ENCODE measurements at places on chromosomes 6 and 20.

GRCh38 chr6:138857775-138858174 lies 61.9 kb downstream of the ECT2L start:
- no peak for DNase-seq

- DNase-seq = no peak
Measured at GRCh38 chr6:141483598-141484061, 649.1 kb upstream of the GJE1 start.

DNA sequence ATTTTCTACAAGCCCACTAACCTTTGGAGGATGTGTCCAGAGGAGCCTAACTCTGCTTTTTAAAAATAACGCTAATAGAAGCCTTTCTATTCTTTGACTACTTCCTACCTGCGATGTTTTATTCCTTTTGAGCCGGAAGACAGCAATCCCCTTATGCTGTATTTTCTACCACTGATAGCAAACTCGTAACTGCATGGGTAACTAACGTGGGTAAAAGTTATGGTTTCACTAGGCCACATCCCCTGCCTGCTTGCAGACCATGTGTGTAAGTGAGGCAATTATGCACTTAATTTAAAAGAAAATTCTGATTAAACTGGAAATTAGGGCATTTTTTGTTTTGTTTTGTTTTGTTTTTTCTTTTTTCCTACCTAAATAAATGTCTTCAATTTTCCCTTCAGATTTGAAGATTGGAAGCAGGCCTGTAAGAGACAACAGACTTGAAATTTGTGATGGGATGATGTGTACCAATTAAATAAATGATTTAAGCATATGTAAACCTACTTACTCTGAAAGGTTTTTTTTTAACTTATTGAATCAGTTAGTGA lies 931 bp downstream of the UFL1 start:
- peak; percentile 24 for DNase-seq

DNA sequence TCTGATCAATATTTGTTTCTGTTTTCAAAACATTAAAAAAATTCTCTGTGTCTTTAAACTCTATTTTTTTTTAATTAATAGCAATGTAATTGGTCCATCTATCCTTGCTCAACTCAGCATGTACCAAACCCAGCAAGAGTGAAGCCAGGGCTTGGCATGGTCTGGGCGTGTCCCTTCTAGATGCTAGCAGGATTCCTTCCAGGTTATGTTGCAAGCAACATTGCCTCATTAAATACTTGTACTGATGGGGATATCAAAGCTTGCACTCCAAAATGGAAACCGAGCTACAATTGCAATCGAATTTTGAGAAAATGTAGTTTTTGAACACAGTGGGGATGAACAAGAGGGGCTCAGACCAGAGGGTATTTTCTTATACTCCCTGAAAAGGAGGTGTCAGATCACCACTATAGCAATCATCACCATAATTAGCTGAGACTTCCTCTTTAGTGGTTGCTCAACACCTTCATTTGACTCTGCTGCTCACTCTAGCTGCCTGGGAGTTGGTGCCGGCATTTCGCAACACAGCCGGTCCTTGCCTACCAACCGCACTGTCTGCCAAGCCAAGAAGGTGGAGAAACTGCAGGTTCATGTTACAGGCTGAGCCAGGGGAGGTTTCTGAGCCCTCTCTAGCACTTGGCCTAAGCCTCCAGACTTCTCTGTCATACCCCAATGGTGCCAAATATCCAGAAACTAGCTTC lies 67.8 kb upstream of the RALGAPA2 start:
- no peak for DNase-seq

Measured in NCI-H82 (cell line).